ENCODE measurements at places on chromosomes 1 and 21.

DNA sequence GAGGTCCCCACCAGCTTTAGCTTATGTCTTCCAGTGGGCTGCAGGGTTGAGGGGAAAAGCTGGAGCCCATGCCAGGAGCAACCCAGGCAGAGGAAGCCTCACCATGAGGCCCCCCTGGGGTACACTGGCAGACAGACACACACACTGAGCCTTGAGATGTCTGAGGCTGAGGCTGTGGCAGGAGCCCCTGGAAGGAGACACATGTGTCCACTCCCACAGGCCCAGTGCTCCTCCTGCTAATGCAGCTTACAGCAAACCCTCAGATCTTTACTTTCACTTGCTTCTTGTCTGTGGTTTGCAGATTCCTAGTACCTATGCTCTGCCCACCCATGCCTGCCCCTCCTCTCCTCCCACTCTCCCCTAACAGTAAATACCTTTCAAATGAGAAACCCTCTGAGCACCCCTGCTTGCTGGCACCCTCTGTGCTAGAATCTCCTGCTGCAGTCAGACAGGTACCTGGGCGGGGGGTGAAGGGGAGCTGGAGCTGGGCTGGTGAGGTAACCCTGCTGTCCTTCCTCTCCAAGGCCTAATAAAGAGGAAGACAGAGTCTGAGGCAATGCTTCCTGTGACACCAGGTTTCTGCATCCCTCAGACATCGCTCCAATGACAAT is 63.4 kb upstream of the NEK2 start:
- no peak for DNase-seq

DNA sequence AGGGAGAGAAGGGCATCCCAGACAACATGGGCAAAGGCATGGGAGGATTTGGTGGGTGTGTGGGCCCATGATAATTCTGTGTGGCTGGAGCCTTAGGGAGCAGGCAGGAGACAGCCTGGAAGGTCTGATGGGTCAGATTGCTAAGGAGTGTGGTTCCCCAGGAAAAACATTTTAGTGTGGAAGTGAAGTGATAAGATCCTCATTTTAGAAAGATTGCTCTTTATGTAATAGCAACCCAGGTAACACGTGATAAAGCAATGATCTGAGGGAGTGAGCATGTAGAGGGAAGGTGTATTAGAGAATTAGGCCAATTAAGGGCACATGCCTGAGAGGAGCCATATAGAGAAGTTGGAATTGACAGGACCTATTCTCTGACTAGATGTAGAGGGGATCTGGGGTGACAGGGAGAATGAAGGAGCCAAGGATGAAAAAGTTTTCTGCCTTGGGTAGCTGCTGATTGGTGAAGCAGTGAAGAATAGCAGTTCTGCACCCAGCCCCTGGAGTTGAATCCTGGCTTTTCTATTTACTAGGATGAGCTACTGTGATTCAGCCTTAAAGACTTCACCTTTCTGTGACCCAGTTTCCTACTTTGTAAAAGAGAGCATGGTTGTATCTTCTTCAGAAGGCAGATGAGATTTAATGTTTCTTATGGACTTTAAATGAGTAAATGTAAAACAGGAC is 18.7 kb upstream of the SLAMF6 start:
- no peak for DNase-seq

- DNase-seq, result no peak
These were observed 11.8 kb downstream of the HTR6 start for GRCh38 chr1:19676438-19676922.

DNA sequence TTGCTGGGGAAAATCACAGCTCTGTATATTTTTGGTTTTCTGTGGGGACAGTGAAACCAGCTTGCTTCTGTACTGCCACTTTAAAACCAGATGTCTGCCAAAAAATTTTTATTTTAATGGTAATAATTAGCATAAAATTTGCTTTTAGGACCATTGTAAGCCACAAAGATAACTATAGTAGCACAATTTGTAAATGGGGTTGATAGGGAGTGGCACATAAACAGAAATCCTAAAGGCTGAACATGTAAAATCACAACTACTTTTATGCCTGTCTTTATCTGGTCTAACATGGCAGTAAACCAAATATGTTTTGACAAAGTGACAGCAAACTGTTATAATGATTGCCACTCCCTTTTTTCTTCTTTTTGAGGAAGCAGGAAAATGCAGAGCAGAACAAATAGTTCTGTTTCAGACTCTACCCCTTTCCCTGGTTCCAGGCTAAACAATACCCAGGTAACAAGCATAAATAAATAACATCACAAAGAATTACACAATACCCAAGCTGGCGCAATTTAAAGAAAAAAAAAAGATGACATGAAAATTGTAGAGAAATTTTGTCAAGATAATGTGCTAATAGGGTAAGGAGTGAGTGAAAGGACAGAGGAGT is 24.0 kb upstream of the CCDC181 start:
- no peak for DNase-seq
